ENCODE measurements at places on chromosomes 4 and X.
A peak's percentile ranks its signal among the peaks of the same experiment; 100 is the strongest.

DNA sequence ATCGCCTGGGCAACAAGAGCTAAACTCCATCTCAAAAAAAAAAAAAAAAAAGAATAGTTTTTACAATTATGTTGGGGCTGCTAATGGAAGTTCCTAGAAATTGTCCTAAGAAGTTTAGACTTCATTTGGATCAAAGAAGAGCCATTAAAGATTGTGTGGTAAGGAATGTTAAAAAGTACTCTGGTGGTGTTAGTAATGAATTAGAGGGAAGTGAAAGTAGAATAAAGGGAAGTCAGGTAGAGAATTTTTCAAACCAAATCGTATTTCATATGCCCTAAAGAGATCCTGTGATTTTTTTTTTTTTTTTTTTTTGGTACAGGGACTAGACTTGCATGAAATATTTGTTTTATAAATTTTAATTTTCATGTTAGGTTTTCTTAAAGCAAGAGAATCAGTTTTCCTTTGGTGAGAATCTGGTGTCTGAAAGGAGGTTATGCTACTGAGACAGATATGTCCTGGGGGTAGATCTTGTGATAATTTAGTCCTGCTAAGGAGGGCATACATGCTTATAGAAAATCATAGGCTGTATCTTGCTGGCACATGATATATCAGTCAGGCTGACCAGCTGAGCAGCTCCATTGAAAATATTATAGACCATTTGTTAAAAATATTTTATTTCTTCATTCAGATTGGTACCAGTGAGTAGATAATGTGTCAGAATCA lies 10.7 kb downstream of the SEC24B start:
- DNase-seq = no peak

DNA sequence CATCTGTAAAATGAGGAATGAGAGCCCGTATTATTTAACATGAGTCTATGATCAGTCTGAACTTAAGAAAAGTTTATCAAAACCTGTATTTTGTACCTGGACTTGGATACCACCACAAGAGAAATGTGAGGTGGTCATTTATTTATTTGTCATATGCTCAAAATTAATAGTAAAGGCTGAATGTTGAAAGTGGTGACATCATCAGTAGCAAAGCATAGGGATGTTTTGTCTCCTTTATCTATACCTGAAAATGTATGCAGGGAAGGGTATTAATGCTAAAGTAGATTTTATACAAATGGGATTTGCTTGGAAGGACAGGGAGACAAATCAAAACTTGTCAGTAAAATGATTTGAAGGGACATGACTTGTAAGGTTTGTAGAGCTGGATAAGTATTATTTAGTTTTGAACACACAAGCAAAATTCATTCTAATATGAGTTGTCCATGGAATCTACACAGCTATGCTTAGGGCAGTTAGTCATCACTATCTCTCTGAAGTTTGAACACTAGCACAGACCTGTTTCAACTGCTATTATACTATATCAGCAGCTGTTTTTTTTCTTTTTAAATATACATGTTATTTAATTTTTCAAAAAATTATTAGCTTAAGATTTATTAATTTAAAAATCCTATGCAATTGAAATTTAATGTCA lies 52.4 kb upstream of the GUCY1A1 start:
- no peak for DNase-seq

DNA sequence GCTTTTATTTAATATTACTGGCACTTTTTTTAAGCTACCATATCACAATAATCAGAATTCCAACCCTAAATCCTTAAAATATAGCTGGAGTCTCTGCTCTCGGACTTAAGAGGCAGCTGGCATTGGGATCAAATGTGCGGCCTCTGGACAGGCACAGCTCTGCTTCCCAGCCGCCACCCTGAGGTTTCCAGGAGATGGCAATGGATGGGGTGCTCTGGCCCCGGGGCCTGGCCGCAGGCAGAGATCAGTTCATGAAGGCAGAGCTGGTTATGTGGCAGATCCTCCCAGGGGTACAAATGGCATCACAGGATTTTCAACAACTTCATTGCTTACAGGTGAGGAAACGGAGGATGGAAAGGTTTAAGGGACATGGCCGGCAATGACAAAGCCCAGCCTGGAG lies 57.8 kb downstream of the JAKMIP1 start:
- no peak for DNase-seq

- no peak for DNase-seq
Observed at GRCh38 chr4:15706646-15707362, 3.9 kb downstream of the BST1 start.

DNA sequence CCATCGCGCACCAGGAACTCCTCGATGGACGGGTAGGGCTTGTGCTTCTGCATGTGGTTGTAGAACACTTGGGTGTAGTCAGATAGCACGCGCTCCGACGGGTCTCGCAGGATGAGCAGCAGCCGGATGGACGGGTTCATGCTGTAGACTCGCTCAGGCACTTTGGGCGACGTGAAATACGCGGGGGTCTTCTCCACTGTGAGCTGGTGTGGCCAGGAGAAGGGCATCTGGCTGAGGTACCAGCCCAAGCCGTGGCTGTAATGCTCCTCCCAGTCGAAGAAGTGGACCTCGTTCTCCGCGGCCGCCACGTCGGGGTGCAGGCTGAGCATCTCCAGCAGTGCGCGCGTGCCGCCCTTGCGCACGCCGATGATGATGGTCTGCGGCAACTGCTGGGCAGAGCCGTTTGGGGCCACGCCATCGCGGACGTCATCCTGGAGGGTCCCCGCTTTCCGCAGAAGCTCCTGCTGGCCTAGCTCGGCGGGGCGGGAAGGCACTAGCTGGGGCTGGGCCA lies 29.2 kb downstream of the HS3ST1 start:
- no peak for DNase-seq

GRCh38 chr4:146486565-146486964 lies 35.2 kb downstream of the SLC10A7 start:
- DNase-seq = no peak

GRCh38 chr4:80206521-80207171 lies 9.3 kb downstream of the PRDM8 start:
- DNase-seq = no peak

GRCh38 chr4:134278675-134279074 lies 77.1 kb upstream of the PABPC4L start:
- DNase-seq = no peak

GRCh38 chr4:519203-519651 lies 20.2 kb downstream of the PIGG start:
- no peak for DNase-seq

DNA sequence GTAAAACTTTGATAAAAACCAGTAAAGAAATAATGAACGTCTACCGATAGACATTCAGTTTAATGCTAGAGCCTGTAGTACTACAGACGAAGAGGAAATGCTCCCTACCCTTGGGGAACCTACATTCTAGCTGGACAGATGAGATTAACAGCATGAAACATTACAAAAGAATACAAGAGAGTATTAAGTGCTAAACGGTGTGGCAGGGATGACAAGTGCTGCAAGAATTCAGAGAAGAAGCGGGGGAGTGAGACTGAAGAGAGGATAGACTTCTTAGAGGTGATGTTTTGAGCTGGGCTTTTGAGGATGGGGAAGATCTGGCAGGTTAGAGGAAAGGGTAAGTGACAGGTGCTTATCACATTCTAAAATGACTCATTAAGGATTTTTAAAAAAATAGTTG lies 52.6 kb upstream of the ESX1 start:
- no peak for DNase-seq

DNA sequence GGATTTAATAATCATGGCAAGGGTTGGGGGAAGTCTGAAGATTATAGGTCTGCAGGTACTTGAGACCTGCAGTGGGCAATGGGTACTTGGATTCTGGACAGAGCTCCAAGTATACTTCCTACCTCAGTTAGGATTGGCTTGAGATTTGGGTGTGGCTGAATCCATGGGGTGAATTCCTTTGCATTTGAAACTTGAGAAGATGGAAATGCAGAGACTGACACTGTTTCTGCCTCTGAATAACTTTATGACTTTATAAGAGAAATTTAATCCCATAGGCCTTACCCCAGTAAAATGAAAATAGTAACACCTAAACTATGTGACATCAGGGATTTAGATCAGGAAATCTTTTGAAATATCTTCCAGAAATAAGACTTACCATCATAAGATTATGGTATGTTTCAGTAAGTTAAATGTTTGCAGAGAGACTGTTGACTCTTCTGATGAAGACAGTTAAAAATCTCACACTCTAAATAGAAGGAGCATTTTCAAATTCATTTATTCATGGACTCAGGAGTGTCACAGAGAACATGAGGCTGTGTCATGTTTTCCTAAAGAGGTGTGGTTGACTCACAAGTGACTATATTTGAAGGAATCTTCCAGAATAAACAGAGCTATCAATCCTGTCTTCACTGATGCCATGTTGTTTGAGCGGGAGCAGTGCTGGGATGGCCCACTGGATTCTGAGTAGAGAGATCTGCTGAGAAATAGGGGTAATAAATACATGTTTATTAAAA lies 513.5 kb upstream of the NR3C2 start:
- DNase-seq = no peak

DNA sequence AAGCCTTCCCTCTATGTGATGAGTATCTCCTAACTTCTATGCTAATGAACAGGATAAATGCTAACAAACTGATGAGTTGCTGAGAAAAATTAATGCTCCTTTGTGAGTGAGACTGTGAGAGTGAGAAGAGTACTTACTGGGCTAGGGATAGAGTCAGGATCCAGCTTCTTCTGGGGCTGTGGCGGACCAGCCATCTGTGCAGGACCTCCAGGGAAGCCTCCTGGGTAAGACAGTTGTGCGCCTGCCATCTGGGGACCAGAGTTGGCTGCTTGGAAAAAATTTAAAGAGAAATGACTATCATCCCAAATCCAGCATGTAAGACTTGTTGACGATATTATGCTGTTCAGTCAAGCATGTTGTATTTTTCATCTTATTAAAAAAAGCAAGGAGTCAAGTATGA lies 21.0 kb downstream of the SEC24D start:
- peak; percentile 34 for DNase-seq

GRCh38 chr4:5747738-5748375 lies 36.9 kb downstream of the EVC start:
- DNase-seq = no peak

GRCh38 chrX:112233164-112233563 lies 150.6 kb upstream of the TRPC5 start:
- no peak for DNase-seq

- no peak for DNase-seq
Observed at GRCh38 chr4:4461178-4461577, 74.3 kb downstream of the NSG1 start.

- DNase-seq = no peak
Observed at GRCh38 chrX:2484256-2484655, 16.5 kb downstream of the DHRSX start.

DNA sequence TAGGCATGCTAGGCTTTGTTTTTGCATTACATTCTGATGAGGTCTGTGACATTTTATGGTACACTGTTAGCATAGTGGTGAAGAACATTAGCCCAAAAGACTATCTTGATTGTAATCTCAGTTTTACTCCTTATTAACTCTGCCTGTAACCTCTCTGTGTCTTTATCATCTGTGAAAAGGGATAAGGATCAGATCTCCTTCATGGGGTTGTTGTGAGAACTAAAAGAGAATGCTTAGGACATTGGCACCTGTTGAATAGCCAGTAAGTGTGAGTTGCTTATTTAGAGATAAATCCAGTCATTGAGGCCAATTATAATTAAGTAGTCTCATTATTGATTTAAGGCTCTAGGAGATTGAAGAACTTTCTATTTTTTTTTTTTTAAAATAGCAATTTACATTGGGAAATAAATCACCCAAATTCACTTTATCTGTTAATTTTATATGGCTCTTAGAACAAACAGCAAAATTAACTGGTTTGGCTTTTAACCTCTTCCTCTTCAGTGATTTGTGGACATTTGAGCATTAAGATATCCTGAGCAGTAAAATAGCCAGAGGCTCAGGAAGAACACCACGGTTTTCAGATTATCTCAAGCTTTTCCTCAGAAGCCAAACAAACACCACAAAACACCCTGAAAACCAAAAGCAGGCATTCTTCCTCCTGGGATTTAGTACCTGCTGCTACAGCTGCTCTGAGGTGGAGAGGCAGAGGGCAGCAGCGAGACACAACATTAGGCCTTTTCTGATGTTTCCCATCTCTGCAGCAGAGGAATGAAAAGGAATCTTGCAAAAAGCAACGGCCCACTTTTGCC lies 192.9 kb downstream of the ARHGAP10 start:
- DNase-seq = no peak

DNA sequence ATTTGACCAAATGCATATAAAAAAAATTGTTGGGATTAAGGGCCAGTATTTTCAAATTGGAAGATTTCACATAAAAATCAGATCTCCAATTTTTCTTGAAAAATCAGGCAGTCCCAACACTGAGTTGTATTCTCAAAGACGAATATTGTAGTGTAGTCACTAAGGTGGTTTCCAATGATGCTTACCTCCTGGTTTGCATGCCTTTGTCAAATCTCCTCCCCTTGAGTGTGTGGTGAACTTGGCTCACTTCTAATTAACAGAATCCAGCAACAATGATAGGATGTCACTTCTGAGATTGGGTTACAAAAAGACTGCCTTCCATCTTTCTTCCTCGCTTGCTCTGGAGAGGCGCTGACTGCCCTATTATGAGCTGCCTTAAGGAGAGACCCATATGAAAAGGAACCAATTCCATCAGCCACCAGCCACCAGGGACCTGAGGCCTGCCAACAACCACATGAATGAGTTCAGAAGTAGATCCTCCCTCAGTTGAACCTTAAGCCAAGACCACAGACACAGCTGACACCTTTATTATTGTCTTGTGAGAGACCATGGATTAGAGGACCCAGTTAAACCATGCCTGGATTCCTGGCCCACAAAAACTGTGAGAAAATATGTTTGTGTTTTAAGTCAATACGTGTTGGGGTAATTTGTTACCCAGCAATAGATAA lies 31.2 kb upstream of the TSPAN5 start:
- no peak for DNase-seq

DNA sequence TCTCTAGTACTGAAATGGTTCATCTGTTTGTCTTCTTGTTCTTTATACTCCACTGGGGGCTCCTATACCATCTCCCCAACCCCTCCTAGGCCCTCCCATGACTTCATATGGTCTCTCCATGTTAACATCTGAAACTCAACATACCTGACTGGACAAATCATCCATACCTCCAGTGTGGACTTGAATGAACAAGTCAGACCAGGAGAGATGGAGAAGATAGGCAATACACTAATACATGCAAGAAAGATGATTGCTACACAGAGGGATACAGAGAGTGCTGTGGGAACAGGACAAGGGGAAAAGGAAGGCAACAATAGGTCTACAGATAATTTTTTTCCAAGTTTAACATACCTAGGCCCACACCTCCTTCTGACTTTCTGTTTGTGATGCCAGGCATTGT lies 175.1 kb downstream of the FHIP1A start:
- DNase-seq = no peak

- no peak for DNase-seq
Observed at GRCh38 chr4:104938624-104939023, 208.1 kb upstream of the TET2 start.

DNA sequence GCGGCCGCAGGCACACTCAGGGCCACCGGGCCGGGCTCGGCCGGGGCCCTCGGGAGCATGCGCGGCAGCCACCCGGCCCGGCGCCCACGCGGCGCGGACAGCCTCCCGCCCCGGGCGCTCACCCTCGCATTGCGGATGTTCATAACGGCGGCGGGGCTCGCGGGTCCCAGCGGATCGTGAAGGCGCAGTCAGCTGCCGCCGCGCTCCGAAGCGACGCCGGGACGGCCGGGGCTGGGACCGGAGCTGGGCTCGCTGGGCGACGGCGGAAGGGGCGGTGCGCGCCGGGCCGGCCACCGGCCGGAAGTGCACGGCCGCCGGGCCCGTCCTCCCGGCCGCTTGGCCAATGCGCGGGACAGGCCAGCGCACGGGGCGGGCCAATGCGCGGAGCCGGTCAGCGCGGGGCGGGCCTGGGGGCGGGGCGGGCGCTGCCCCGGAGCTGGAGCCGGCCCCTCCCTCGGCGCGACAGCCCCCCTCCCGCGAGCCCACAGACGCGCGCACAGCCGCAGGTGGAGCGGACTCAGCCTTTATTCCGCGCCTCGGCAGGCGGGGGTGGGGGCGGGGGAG lies at the start of gene NAA10:
Gene NAA10 (minus strand): TSS at position 276 of the 564 bp plus-strand sequence. CDS start 133 bp downstream, at position 143.
- peak; percentile 45 for DNase-seq

- no peak for DNase-seq
Observed at GRCh38 chr4:123849495-123849894, 452.9 kb downstream of the SPRY1 start.

All from NCI-H2171 (cell line).